ENCODE measurements at places on chromosomes 1 and 21.
A peak's percentile ranks its signal among the peaks of the same experiment; 100 is the strongest.

DNA sequence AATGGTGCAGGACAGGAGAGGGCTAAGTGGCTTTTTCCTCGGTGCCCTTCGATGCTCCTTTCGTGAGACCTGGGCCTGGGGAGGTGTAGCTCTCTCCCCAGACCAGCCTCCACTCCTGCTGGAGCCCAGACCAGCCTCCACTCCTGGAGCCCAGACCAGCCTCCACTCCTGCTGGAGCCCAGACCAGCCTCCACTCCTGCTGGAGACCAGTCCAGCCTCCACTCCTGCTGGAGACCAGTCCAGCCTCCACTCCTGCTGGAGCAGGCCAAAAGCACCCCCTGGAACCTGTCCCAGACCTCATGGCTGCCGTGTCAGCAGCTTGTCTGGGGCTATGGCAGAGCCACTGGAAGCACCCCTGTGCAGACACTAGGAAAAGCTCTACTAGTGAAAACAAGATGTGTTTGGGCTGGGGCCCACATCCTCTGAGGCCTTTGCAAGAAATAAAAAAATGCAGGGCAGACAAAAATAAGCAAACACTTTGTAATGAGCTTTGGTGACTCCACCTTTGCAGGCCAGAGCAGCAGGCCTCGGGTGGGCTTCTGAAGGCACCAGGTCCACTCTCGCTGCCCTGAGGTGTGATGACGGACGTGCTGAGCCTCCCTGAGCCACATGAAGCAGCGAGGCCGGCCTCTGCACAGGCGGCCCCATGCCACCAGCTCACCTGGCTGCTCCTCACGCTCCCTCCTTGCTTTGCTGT lies 116.0 kb upstream of the IFFO2 start:
- no peak for DNase-seq

DNA sequence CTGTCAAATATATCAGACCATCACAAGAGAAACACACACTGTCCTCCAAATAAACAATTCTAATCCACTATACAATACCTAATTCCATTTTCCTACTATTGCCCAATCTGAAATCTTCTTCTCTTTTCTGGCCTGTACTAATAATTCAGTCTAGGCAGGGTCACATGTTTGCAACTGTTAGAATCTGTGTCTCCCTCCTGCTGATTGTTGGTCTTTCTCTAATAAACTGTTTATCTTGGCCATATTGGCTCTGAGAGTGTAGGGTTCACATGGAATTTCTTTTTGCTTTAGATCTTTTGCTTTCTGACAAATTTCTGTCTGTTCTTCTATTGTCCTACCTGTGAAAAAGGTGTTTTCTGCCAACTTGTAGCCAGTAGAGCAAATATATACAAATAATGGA lies 319.9 kb upstream of the ADAMTS5 start:
- no peak for DNase-seq

- no peak for DNase-seq
These were observed 80.9 kb upstream of the IRF2BP2 start for GRCh38 chr1:234690872-234691271.

- DNase-seq, result no peak
These were observed 1166.7 kb downstream of the NCAM2 start for GRCh38 chr21:22164912-22165311.

DNA sequence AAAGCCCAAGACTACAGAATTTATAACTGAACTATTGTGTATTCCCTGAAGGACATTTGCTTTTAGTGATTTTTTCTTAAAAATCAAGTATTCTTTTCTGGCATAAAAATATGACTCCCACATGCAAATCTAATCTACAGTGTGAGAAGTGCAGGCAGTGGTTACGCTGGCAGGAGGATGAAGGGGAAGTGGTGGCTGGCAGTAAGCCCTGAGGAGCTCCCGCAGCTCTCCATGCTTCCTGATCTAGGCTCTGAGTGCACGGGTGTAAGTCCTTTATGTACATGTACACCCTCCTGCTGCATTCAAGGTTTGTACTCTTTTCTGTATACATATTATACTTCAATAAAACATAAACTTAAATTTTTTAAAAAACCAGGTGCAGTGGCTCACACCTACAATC lies 67.5 kb upstream of the PRDX6 start:
- peak; percentile 43 for DNase-seq

- no peak for DNase-seq
These were observed 43.1 kb downstream of the PTGFRN start for GRCh38 chr1:116952738-116953275.

DNA sequence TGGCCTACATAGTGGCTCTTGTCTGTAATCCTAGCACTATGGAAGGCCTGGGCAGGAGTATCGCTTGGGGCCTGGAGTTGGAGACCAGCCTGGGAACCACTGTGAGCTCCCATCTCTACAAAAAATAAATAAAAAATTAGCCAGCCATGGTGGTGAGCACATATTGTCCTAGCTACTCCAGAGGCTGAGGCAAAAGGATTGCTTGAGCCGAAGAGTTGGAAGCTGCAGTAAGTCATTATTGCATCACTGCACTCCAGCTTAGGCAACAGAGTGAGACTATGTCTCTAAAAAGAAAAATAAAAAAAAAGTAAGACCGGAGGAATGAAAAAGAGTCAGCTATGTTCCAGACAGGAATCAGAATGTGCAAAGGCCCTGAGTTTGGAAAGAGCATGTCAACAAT lies 115.3 kb downstream of the CYYR1 start:
- no peak for DNase-seq

DNA sequence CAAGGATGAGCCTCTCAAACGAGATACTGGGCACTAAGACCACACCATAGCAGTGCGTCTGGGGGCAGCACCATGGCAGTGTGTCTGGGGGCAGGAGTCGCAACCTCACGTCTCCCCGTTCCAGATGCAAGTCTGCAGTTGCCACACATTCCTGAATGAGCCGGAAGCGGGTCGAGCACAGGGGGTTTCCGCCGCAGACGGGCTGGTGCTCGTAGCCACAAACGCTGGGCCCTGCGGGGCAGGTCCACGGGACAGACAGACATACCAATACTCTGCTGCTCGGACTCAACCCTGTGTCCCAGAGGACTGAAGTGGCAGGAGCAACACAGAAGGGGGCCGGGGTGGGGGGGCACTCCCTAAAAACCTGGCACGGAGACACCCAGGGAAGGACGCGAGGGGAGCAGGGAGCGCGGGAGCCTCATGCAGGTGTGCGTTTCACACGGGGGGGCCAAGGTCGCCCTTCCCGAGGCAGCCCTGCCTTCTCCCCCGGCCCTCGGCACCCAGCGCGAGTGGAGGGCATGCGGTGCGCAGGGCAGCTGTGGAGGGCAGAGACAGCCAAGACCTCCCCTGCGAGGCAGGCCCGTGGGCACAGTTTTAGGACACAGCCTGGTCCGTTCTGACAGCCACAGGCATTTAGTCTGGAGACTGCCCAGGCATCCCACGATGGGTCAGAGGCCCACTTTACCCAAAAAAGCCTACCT lies 24.5 kb downstream of the PTTG1IP start:
- DNase-seq, result no peak

GRCh38 chr1:30475966-30476365 lies 247.4 kb downstream of the MATN1 start:
- DNase-seq, result no peak

GRCh38 chr1:17542645-17543044 lies 3.1 kb downstream of the ARHGEF10L start:
- DNase-seq, result no peak

DNA sequence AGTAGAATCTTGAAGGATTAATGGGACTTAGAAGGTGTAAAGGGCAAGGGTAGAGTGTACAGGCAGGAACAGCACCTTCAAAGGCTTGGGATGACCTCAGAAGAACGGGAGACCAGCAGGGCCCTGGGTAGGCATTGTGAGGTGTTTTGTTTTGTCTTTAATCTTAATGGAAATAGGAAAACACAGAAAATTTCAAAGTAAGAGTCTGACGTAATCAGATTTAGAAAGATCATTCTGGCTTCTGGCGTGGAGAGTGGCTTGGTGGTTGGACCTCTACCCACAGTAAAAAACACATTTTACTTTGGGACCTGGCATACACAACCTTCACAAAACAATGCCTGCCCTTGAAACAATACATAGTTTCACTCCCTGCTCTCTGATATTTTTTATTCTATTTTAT lies 4.1 kb downstream of the MOV10 start:
- no peak for DNase-seq

- peak; percentile 66 for DNase-seq
These were observed 15.4 kb downstream of the EFNA3 start for GRCh38 chr1:155093911-155094621.

DNA sequence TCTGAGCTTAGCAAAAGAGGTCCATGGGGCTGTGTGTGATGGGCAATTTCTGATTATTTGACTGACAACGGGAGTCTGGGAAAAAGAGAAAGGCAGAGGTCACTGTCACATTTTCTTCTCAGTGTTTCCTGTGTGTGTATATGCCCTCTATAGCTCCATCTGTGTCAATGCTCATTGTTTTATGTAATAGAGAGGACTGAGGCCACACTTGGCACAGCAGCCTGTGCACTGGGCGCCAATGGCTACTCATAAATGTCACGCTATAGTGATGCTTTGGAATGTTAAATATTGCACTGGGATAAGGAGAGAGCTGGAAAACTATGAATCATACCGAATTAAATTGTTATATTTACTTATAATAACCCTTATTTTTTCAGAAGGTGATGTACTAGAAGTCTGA lies 365.4 kb downstream of the NEGR1 start:
- no peak for DNase-seq

DNA sequence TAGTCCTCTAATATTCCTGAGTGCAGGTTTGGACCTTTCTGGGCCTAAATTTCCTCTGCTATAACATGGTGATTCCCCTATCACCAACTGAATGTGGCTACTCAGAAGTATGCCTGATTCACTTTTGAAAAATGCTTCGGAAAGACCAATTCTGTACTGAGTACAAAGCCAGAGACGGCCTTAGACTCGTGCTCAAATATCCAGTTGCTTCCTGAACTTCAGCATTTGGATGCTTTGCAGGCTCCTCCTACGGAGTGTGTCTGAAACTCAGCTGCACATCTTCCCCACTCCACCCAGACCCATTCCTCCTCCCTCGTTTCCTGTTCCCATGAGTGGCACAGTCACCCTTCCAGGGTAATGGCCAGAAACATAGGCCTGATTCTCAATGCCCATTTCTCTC lies 98.4 kb upstream of the GADD45A start:
- DNase-seq, result no peak

GRCh38 chr1:15525050-15526020 lies 1.3 kb upstream of the DNAJC16 start:
- peak; percentile 31 for DNase-seq

DNA sequence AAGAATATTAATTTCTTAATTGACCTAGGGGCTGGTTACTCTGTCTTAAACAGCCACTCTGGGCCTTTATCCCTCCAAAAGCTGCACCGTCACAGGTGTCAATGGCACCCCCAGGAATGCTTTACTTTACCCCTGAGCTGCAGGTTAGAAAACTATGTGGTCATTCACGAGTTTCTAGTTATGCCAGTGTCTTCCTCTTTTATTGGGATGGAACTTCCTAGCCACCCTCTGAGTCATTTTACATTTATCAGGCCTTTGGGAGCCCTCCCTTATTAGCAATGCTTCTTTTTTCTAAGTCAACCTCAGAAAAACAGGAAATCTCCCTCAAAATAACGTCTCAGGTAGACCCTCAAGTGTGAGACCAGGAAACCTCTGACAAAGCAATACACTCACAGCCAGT lies 59.4 kb upstream of the USH2A start:
- DNase-seq, result no peak

- no peak for DNase-seq
These were observed 108.6 kb upstream of the USP24 start for GRCh38 chr1:55323760-55324159.

GRCh38 chr1:224861339-224861716 lies 68.1 kb upstream of the DNAH14 start:
- DNase-seq, result no peak

- no peak for DNase-seq
These were observed 207.6 kb downstream of the TM2D1 start for GRCh38 chr1:61517345-61517744.

- DNase-seq, result no peak
These were observed 54.6 kb downstream of the ADSS2 start for GRCh38 chr1:244397131-244397530.

GRCh38 chr1:8845104-8846097 lies 28.0 kb upstream of the RERE start:
- DNase-seq, result no peak

DNA sequence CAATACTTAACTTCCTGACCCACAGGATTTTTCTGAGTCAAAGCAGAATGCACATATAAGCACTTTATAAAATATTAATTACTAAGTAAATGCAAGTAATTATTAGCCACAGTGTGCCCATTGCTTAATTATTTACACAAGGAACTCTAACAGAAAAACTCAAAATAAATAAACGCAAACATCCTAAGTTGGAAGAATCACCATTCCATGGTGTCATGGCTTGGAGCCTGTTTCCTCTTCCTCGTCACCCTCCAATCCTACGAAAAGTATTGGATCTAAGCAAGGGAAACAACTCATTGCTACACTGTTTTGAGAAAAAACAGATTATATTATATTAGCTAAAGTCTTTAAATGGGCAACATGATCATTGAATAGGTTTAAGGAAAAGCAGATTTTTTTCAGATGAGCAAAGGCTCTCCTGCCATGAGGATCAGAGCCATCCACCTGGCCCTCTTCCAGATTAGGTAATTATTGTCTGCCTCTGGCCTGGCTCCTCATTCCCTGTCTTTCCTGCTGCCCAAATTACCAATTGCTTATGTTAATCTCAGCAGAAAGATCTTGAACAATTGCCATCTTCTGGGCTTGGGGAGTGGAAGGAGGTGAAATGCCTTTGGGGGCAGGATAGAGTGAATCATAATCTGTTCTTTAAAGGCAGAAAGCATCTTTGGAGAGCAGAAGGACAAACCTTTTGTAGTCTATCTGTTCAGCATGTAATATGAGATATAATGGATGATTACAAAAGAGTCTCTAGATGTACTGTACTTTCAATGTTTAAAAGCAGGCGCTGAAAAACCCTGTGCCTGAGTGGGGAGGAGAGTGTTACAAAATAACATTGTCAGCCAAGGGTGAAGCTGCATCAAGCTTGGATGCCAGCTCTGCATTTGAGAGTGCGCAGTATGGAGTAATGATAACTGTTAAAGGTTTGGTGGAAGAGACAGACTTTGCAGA lies 121.2 kb downstream of the DUSP10 start:
- DNase-seq, result no peak

DNA sequence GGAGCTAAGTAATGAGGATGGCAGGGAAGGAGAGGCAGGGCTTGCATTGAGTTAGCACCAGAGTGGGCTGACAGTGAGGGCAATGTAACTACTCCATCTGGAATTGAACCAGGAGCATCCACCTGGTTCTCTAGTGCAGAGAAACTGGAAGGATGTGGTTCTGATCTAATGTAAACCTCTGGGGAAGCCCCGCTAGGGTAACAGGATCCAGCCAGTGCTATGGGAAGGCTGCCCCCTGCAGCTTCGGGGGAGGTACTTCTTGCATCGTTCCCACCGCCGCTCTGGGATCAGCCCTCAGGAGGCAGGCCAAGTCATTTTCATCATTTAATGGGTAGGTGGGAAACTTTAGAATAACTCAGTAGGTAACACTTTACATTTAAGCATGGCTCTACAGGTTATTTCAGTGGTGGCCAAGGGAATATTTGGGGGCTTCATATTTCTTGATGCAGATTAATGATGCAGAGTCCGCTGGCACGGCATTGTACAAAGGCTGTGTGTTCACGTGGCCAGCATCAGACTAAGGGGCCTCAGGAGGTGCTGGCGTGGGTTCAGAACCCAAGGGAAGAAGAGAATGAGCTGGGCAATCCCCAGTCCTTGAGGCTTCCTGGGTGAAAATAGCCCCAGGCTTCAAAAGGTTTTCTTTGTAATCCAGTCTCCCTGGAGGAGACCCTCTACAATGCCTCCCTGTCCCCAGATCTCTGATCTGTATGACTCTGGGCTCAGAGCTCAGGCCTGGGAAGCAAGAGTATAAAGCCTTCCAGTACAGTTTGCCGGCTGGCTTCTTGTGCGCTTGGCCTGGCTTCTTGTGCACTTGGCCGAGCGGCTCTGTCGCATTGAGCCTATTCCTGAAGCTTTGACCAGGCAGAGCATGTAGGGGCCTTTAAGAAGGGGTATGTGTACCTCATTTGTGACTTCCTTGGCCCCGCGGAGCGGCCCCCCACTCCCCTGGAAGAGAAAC lies 26.4 kb upstream of the KAZN start:
- no peak for DNase-seq

Data from muscle of arm (tissue), 14 donors.